ENCODE measurements at places on chromosomes 13 and 19.
A peak's percentile ranks its signal among the peaks of the same experiment; 100 is the strongest.

- DNase-seq, result peak; percentile 72
Measured at GRCh38 chr19:6801485-6802086, 29.1 kb downstream of the VAV1 start.

DNA sequence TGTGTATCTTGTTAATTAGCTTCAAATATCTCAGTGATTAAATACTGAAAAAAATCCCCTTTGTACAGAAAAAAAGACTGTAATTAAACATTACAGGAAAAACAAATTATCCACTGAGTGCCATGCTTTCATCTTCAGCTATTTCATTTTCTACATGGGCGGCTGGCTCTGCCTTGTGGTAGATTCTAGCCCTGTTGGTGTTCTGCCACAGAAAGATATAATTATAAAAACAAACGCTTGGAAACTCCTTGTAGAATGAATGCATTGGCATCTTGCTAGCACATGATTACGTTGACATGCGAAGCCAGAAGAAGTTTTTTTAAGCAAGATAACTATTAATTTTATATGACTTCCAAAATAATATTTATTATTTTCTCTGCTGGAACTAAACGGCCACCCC lies 496.8 kb downstream of the MYO16 start:
- no peak for DNase-seq

DNA sequence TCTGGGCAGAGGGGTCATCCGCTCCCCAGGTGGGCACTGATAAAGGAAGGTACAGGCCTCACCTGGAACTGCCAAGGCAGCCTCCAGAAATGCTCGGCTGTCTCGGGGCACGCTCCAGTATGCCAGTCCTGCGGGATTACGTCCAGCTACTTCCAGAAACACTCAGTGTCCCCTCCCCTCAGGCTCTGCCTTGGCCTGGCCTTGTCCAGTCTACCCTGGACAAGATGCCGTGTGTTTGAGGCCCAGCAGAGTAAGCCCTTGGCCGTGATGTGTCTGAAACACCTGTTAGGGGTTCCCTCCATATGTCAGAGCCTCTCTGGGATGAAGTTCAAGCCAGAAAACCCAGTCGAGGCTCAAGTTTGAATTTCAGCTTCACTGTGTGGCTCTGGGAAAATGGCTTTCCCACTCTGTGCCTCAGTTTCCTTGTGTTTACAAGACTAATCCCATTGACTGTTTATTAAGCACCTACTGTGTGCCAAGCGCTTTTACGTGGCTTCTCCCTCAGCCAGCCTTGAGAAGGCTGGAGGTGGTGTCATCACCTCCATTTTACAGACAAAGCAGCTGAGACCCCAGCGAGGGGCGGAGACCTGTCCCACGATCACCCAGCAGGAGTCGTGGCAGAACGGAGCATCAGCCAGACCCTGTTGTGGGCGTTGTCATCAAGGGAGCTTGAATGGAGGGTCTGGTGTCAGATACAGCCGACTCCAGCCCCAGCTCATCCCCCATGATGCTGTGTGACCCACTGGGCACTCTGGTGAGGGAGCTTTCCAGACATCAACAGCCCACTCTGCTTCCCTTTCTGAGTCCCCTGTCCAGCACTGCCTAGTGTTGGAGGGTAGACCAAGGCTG lies 2.0 kb upstream of the PIK3R2 start:
- no peak for DNase-seq

- no peak for DNase-seq
Measured at GRCh38 chr13:71278512-71278911, 588.5 kb downstream of the DACH1 start.

- DNase-seq, result no peak
Measured at GRCh38 chr19:15297416-15298224, 34.7 kb downstream of the BRD4 start.

DNA sequence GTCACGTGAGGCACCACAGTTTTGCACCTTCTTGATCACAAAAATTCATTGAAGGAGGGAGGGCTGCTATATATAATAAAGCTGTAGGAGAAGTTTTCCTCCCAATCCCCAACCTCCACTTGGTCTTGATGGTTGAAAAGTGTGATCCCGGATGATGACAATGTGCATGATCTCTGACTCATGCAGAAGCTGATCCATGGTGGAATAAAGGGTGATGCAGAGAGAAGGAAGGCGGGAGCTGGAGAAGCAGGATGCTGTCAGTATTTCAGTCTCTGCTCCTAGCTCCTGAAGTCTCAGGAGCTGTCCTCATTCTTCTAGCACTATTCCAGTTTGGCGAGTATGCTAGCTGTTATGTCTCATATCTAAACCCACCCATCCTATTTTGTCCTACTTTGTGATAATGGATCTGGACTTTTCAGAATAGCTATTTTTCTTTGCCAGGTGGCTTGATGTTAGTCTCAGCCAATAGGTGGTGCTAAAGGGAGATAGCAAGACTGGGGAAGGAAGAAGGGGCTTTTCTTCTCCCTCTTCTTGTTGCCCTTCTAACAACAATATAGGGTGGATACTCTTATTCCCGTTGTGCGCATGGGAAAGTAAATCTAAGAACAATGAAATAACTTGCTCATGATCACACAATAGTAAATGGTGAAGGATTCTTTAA lies 65.6 kb upstream of the HTR2A start:
- DNase-seq, result no peak

DNA sequence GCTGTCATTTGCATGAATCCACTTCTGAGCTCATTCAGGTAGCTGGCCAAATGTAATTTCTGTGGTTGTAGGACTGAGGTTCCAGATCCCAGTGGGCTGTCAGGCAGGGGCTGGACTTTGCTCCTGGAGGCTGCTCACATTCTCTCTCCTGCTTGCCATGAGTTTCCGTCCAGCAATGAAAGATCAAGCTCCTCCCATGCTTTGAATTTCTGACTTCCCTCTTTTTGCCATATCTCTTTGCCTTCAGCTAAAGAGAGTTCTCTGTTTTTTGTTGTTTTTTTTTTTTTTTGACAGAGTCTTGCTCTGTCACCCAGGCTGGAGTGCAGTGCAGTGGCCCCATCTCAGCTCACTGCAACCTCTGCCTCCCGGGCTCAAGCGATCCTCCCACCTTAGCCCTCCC lies 76.9 kb downstream of the ING1 start:
- no peak for DNase-seq

DNA sequence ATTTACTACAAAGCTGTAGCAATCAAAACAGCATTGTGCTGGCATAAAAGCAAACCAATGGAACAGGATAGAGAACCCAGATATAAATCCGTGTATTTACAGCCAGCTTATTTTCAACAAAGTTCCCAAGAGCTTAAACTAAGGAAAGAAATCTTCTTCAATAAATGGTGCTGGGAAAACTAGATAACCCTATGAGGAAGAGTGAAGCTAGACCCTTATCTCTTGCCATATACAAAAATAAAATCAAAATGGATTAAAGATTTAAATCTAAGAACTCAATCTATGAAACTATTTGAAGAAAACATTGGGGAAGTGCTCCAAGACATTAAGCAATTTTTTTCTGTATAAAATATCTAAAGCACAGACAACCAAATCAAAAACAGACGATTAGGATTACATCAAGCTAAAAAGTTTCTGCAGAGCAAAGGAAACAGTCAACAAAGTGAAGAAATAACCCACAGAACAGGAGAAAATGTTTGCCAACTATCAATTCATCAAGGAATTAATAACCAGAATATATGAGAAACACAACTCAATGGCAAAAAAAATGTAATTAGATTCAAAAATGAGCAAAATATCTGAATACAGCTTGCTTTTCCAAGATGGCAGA lies 480.7 kb downstream of the LMO7 start:
- DNase-seq, result no peak

DNA sequence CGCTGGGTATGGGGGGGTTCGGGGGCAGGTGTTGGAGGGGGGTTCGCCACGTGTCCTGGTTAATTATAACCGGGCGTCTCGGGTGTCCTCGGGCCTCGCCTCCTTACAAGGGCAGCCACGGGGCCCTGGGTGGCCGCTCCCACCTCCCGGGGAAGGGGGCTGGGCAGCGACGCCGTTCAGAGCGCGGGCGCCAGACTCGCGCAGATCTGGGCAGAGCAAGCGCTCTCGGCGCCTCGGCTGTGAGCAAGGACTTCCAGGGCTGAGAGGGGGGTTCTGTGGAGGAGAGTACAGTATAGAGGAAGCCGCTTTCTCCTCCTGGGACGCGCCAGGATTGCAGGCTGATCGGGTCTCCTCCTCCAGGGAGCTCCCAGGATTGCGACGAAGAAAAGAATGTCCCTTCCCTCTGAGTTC lies 1.0 kb upstream of the CKM start:
- no peak for DNase-seq

GRCh38 chr19:49727217-49728030 lies 35.7 kb downstream of the TSKS start:
- no peak for DNase-seq

DNA sequence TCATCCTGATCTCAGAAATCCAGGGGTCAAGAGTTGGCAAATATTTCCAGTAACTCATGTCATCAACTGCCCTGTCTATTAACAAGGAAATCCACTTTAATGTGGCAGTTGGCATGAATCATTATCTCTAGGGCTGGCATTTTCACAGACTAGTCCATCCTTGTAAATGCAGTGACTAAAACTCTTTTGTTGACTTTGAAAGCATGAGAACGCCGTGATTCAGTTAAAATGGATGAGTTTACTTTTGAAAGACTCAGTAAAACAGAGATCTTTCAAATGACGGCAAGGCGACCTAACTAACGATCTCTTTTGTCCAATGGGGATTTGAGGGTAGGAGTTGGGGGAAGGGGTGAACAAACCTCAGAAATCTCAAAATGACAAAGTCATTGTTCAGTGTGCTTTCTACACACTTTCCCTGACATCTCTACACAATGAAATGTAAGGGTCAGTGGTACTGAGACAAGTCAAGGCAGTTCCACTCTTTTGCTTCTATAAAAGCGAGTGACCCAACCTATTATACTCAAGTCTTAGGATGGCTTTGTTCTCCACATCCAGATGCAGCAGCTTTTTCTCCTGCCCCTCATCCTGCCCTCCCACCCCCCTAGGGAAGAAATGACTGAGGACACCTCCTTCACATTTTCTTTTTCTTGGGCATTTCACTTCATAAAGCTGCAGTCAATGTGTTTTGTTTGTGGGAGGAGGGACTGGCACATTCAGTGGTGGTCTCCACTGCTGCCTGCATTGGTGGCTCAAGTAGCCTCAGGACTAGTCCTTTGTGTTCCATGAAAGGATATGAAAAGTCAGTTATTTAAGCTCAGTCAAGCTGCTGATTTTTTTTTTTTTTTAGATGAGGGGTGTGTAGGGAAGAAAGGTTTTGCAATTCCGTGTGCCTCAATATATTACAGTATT lies 200.5 kb downstream of the ABCC4 start:
- no peak for DNase-seq

- peak; percentile 9 for DNase-seq
Measured at GRCh38 chr19:495402-496111, 729 bp upstream of the MADCAM1 start.

- DNase-seq, result no peak
Measured at GRCh38 chr13:97422118-97423054, 11.6 kb upstream of the RAP2A start.
